ENCODE measurements at places on chromosomes 6 and 20.

DNA sequence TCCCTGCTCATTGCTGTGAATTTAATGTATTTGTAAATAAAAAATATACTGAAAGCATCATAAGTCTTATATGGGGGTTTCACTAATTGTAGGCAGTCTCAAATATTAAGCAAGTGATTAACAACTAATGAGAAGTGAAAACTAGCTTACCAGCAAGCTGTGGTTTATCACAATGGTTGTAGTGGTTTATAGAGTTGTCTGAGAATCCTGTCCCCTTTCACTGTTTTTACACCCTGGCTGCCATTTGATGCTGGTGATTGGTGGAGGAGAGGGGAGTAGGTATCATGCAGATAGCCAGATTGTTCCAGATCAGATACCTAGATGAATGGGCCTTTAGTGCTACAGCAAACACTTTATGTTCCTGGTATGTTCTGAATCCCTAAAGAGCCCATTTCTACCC, 6.0 kb downstream of the MKKS start:
- no peak for DNase-seq

DNA sequence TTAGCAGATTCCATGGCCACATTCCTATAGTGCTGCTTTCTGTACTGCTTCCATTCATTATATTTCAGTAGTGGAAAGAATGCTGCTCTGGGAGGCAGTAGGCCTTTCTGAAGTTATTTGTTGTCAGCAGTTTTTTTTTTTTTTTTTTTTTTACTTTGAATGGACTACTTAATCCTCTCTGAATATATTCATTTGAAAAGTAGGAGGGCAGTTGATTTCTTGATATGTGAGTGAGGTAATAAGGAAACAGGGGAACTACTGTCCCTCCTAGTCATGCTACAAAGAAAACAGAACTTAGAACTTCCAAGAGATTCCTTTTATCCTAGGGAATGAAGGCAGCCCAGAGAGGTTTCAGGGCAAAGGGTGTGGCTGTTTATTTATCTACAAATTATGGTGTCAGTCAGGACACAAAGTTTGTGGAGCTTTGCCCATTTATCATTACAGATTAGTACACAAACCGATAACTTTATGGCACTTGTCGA, 155.9 kb downstream of the JARID2 start:
- no peak for DNase-seq

GRCh38 chr6:150301846-150302519, 66.8 kb upstream of the IYD start:
- DNase-seq = no peak

DNA sequence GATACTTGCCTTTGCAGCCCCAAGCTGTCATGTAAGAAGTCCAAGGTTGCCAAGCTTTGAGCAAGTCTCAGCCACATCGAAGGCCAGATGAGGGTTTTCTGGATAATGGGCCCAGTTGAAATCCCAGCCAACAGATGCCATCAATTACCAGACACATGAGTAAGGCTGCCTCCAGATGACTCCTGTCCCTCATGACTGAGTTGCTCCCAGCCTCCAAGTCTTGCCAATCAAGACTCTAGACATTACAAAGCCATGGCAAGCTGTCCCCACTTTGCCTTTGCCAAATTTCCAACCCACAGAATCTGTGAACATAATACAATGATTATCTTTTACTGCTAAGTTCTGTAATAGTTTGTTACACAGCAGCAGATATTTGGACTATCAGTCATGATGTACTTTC, 76.8 kb upstream of the ARMC2 start:
- DNase-seq = no peak

DNA sequence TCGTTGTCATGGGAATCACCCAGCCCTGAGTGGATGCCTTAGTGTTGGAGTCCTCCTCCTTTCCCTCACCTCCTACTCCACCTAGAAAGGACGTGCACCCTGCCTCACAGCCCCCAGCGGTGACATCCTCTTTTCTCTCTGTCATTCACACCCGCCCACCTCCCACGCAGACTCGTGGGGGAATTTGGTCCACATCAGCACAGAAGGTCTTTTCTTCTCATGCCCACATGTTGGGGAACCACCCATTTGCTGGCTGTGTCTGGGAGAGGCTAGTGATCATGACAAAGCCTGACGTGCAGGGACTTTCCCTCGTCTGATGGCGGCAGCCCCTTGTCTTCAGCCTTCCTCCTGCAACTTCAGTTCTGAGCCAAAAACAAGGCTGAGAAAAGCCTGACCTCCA, 96.0 kb upstream of the CNKSR3 start:
- DNase-seq = peak; percentile 80

- DNase-seq = peak; percentile 16
Measured at GRCh38 chr6:141562186-141562811, 570.4 kb upstream of the GJE1 start.

DNA sequence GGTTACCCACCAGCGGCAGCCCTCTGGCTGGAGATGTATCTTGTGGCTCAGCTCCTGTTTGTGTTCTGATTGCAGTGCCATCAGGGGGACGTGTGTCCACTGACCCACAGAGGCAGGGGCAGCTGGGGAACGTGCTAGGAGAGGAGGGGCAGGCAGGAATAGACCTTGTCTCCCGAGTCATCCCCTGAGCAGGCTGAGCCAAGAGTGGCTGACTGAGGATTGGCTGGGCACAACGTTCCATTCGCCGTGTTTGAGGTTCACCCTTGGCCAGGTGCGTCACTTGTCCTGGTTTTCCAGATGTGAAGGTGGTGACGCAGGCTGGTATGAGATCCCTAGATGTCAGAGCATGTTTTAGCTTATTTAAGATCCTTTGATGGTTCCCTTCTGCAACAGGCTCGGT, 57.7 kb downstream of the ADNP start:
- DNase-seq = no peak

GRCh38 chr20:32777177-32777956, 15.2 kb downstream of the DNMT3B start:
- DNase-seq = no peak

DNA sequence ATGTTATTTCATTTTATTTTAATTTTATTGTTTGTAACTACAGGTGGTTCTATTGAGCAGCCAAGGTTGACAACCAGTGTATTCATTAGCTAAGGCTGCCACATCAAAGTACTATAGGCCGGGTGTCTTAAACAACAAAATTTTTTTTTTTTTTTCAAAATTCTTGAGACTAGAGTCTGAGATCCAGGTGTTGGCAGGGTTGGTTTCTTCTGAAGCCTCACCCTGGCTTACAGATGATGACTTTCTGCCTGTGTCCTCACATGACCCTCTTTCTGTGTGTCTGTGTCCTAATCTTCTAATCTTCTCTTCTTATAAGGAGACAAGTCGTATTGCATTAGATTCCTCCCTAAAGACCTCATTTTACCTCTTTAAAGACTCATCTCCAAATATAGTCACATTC, 208.4 kb downstream of the MANEA start:
- DNase-seq = no peak

DNA sequence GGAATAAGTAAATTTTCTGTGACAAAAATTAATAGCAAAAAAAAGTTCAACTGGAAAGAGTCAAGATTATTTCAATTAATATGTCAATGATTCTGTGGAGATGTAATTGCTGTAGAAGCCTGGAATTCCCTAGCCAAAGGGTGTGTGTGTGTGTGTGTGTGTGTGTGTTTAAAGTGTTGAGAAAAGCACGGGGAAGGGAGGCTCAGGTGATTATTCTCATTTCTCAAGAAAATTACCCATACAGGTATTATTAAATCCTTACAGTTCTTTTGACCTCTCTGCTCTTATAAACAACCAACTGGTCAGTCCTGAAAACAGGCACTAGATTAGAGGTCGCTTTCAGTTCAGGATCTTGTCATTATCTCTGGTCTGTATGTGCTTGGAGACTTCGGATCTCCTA, 129.3 kb upstream of the SASH1 start:
- no peak for DNase-seq

DNA sequence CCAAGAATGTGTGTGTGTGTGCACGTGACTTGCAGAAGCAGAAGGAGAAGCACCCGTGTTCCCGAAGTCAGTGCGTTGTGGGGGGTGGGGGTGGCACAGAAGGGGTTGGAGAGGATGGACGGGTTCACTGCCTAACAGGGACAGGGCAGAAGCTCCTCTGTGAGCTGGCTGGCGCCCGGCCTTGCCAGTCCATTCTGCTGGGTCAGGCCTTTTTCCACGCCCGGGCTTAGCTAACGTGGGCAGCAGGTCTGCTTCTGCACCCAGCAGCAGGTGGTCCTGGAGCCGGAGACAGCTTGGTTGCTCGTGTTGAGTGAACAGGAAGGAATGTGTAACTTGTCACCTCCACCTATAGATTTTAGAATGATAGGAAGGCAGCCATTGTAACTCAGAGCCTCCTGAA, 374.4 kb downstream of the CDH4 start:
- DNase-seq = no peak

GRCh38 chr6:1856381-1856780, 246.7 kb downstream of the FOXC1 start:
- DNase-seq = no peak

DNA sequence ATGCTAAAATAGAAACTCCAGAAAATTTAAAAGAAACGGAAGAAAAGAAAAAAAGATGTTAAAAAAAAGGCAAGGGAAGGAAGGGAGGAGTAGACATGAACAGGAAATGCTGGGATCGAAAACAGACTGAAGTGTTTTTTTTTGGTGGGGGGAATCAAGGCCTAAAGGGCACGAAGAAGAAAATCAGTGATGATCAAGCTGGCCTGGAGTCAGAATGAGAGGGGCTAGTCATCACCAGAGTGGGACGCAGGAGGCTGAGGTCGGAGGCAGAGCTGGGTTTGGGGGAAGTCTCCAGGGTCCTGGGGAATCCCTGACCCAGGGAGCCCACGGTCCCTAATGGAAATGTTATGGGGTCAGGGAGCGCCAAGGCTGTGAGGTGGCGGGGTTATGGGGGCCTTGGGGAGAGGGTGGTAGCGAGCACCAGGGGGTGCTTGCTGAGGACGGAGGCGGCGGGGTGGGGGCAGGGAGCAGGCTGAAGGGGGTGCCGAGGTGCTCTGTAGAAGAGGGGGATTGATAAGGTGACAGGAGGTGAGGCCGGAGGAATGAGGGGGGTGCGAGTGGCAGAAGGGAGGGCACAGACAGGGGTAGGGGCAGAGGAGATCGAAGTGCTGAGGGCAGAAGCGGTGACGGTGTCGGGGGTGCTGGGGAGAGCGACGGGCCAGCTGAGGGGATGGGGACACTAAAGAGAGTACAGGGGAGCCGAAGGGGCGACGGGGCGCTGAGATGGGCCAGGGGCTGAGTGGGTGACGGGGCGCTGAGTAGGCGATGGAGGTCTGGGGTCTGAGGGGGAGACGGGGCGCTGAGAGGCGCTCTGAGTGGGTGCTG, 684 bp downstream of the ZNFX1 start:
- peak; percentile 50 for DNase-seq

- DNase-seq = no peak
Measured at GRCh38 chr6:38346291-38347079, 293.2 kb downstream of the BTBD9 start.

DNA sequence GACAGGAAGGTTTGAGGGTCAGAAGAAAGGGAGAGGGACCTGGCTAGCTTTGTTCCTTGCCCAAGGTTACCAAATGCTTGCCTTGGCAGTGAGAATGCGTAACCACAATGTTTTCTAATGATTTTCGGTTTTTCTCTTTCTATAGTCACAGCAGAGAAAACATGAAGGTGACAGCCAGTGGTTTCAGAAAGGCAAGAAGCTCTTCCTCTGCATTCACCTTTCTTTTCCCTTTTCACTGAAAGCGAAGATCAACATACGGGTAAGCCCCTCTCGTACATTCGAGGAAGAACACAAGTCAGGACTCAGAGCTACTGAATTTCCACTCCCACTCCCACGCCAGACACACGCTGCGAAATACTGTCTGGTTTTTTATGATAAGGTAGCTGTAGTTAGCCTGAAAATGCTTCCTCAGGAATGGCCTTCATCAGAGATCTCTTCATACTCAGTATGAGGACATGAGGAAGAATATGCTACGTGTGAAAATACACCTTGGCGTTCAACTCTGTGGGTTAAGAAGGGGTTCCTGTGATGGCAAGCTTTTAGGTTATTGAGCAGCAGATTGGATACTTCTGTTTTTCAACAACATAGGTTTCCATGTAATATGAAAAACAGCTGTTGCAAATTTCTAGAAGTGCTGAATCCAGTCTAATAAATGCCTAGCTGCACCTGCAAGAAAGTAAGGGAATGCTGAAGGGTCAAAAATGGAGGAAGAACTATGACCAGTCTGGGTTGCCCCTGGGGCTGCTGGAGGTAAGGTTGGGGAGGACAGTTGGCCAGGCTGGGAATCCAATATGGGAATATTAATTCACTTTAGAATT, 7.4 kb upstream of the CD83 start:
- DNase-seq = no peak

DNA sequence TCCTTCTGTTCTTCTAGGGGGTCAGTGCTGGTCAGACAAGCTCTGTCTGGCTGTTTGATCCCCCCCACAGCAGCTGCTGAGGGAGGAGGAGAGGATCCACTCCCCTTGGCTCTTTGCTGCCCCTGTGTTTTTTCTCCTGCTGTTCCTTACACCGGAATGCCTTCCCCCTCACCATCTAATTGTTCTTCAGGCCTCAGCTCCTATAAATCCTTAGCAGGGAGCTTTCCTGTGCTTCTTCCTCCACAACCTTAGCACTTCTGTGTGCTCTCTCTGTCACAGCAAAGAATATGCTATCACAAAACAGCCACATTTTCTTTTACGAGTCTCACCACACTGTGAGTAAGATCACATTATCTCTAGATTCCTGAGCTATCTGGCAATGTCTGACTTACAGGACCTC, 196.6 kb downstream of the OTOR start:
- no peak for DNase-seq

GRCh38 chr6:122352981-122353664, 46.3 kb upstream of the HSF2 start:
- no peak for DNase-seq

- no peak for DNase-seq
Measured at GRCh38 chr20:19486446-19486845, 271.6 kb upstream of the RIN2 start.

- no peak for DNase-seq
Measured at GRCh38 chr6:166277018-166277417, 31.2 kb downstream of the PRR18 start.

- no peak for DNase-seq
Measured at GRCh38 chr6:27599859-27600532, 127.1 kb upstream of the ZNF184 start.

DNA sequence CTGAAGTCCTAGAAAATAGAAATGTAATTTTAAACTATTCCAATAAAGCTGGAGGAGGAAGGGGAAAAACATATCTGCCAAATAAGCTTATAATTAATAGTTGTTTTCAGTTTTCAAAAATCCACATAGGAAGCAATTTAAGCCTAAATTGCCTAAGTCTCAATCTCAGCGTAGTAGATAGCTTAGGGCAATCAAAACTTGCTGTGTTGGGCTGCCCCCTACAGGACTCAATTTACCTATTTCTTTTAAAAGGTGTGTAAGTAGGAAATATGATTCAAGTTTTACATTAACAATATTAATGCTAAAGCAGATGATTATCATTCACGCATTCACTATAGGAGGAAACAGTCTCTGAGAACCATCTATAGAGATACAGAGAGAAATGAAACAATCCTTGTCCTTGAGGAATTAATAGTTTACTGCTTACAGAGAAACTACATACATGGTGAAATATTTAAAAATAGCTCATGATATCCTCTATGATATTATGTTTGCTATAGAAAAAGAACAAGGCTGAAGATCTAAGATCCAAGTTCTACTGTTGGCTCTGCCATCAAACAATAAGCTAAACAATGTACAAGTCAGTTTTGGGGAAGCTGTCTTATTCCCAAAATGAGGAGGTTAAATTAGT, 102.1 kb downstream of the ATG5 start:
- peak; percentile 74 for DNase-seq

Measured in activated CD8-positive, alpha-beta memory T cell treated with anti-CD3 and anti-CD28 coated beads, Interleukin-2, amount 50 U/mL, for 4 hours (primary cell).